ENCODE measurements at places on chromosomes 2 and 18. TPM values are rescaled to one million over a fixed set of nuclear protein-coding genes. Genes with fewer than 3 reads are reported as not detected.
A peak's percentile ranks its signal among the peaks of the same experiment; 100 is the strongest.

DNA sequence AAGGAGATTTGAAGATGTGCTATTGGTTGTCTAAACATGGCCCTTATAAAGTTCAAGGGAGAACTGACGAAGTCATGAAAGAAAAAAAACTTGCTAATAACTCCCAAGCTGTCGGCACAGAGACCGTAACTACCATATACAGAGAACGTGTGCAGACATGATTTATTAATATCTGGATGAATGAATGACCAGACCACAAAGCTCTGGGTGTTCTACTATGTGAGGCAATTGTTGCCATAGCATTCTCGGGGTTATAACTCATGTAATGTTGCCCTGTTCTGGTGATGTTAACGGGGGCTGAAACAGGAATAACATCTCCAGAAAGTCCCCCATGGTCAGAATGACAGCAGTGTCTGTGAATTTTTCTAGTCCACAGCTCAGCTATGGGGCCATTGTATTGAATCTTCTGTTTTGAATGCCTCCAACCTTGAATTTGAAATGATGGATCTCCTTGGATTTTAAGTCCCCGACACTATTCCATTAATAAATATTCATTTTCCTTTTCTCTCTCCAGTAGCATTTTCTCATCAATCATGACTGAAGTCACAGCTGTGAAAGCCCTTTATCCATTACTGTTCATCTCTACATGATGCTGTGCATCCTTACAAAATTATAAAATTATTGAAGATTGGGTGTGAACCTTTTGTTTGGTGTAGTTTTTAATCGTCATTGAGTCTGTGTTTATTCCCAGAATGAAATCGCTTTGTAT, 483.4 kb upstream of the KLHL29 start:
- DNase-seq, result no peak

DNA sequence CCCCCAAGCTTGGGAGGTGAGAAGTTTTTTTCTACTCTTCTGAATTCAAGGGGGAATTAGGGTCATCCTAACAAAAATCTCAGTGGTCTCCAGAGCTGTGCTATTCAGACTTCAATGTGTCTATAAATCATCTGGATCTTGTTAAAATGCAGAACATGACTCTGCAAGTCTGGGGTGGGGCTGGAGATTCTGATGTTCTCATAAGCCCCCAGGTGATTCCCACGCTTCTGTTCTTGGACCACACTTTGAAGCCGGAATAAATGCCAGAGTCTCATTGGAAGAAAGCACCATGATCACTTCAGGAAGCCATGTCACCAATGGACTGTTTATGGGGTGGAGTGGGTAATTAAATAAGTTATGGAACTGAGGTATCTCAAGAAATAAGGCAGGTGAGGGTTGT, 22.2 kb upstream of the SLC16A14 start:
- no peak for DNase-seq

GRCh38 chr2:422676-423435, 135.0 kb upstream of the ALKAL2 start:
- no peak for DNase-seq

RUFY4 gene
- total RNA-seq, result 0.22 TPM

DNA sequence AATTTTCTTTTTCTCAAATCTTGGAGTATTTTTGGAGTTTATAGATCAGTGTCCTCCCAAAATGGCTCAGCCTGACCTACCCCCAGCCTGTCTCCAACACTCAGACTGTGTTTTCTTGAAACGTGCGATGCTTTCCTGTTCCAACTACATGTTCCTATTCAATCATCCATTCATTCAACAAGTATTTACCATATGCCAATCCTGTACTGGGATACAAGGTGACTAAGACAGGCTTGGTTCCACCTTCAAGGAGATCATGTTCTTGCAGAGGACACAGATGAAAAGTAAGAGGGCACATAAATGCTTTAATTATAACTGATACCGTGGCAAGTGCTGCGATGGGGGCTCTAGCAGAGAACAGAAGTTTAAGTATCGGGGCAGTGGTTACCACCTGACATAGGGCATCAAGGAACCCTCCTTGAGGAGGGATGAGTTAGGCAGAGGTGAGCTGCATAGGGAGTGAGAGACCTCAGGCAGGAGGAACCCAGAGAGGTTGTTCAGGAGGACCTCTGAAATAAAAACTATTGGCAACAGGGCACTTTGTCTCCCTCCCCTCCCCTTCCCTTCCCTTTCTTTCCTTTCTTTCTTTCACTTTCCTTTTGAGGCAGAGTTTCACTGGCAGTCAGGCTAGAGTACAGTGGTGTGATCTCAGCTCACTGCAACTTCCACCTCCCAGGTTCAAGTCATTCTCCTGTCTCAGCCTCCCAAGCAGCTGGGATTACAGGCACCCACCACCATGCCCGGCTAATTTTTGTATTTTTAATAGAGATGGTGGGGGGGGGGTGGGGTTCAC, 469.0 kb downstream of the EPHA4 start:
- DNase-seq, result no peak

PLGLB2 gene
- total RNA-seq, result 7.1 TPM

DNA sequence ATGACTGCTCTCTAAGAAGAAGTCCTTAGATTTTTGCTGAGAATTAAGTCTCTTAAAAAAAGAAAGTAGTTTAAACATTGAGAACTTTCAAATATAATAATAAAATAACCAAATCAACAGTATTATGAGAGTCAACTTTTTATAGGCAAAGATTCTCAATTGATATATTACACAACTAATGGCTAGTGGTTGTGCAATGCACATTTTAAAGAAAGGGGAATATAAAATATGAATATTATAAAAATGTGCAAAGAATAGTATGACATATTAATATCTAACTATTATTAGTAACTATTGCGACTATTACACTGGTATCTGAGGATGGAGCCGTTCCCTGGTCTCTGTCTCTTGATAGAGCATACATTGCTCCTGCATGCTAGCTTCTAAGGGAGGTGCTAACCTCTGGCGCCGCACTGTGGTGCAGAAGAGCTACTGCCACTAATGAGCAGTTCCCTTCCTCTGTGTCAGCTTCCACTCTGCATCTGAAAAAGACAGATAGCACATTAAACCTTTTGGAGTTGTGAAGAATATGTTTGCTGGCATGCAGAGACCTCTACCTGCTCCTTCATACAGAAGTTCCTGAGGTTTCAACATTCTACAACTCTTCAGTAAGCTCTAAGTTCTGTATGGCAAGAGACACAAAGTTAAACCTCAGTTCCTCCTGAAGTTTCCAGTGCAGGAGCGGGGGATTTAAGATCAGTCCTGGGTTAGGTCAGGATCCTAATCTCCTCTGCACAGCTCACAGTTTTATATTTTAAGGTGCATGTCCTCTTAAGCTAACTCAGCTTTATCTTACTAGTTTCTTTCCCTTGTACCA, 3.5 kb upstream of the SLC9A2 start:
- DNase-seq, result peak; percentile 80

CAPN14 gene
- total RNA-seq, result 1.0 TPM

- no peak for DNase-seq
These were observed 16.3 kb upstream of the ATOH8 start for GRCh38 chr2:85737481-85737880.

- peak; percentile 92 for DNase-seq
These were observed 625 bp downstream of the ARPC2 start for GRCh38 chr2:218217360-218218267.

- DNase-seq, result no peak
These were observed 1060.8 kb downstream of the CNTNAP5 start for GRCh38 chr2:125085904-125086303.

- no peak for DNase-seq
These were observed 293.5 kb downstream of the ARHGAP15 start for GRCh38 chr2:143422681-143423080.

OBSL1 gene
- total RNA-seq, result 68.4 TPM

RSAD2 gene
- 17.2 TPM for total RNA-seq

- DNase-seq, result no peak
These were observed 125.9 kb upstream of the MYCN start for GRCh38 chr2:15814403-15814802.

CRYBA2 gene
- total RNA-seq, result not detected

MOGAT1 gene
- 1.2 TPM for total RNA-seq

DNA sequence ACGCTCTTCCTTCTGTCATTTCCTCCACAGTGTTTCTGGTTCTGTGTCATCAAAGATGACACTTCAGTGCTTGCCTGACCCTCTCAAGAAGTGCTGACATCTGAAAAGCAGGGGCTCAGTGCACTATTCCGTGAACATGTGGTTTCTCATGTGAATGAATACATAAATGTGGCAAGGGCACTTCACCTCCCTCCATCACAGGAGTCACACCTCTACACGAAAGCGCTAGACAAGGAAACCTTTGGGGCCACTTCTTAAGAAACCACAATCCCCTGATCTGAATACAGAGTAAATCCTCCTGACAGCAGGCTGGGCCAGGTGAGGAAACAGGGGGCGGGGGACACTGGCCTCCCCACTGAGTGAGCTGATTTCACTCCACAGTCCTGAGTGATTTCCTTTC, 145.8 kb upstream of the ACAA2 start:
- no peak for DNase-seq
